Fibroblast of skin of right quadriceps (primary cell): ENCODE measurements at places on chromosomes 2 and 18.

- DNase-seq: no peak
Measured at GRCh38 chr2:20757405-20758090, 65.4 kb downstream of the LDAH start.

DNA sequence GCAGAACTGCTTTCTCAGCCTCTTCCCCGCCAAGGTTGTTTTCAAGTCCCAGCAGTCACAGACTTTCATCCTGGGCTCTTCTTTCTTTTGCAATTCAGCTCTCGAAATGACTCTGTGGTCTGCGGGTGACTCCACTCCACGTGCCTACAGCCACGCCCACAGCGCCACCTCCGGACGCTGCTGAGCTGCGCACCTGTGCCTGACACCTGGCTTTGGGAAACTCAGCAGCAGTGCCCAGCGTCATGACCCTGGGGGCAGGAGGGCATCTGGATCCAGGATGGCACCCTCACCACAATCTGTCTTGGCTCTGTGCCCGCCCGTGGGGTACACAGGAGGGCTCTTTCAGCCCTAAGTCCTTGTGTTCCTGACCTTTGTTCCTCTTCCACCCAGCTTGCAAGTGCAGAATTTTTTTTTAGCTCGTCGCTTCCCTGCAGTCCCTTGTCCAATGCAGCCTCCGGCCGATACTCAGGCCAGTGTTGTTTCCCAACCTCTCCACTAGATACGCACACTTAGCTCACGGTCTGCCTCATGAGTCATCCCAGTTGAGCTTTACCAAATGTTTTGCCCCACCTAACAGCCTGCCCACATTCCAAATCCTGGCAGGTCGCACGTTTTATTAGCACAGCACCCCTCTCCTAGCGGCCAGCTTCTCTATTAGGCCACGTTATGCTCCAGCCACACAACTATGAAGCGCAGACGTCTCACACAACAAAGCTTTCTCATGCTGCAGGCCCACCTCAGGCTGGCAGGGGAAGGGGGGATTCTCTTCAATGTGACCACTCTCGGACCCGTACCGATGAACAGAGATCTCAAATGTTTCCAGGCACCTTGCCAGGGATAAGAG, 6.5 kb upstream of the CAPN10 start:
- peak; percentile 32 for DNase-seq

- no peak for DNase-seq
Measured at GRCh38 chr2:126786765-126787164, 111.9 kb upstream of the TEX51 start.

DNA sequence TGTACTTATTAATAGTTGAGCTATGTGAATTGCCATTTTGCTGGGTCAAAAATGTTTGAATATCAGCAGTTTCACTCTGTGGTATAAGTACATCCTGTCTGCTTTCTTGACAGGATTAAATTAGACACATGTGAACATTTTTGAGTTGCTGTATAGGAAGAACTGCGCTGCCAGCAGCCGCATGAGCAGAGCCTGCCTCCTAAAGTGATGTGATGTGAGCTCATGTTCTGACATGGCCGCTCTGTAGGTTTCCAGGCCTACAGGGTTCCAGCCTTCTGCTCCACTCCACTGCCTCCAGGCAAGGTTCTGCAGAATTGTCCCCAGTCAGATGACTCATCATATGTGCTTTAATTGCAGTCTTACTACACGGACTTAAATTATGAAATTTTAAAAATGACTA, 119.7 kb upstream of the NFATC1 start:
- DNase-seq: peak; percentile 11

GRCh38 chr18:50775207-50775606, 44.6 kb downstream of the MRO start:
- DNase-seq: no peak

DNA sequence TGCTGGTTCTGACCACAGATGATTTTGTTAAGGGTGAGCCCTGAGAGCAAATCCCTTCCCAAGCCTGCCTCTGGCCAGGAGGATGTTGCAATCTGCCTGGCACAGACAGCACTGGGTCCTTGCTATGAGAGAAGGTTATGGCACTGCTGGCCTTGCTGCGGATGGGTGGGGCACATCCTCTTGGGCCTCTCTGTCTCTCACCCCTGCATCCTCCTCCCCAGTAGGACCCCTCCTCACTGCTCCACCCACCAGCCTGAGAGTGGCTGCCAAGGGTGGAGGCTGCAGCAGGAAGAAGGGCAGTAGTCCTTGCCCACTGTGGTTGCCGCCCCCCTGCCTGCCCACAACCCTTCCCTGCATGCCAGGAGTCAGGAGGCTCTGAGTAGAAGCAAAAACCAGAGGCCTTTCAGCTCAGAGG, 180.9 kb downstream of the ZBTB7C start:
- no peak for DNase-seq

DNA sequence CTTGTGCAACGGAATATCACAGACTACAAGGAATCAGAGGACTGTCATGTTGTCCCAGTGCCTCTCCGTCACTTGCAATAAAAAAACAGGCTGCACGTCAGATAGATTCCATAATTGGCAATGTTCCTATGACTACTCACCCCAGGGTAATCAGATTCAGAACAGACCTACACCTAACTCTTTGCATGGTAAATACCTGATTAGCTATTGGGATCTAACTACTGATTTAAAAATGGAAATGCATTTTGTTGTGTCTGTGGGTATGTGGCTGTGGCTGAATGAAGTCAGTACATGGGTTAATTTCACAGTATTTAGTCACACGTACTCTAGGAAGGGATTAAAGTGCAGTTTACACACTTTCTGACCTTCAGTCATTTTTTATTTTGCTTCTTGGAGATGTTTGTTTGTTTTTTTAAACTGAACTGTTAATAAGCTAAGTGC, 91.7 kb downstream of the SCN3A start:
- DNase-seq: no peak

DNA sequence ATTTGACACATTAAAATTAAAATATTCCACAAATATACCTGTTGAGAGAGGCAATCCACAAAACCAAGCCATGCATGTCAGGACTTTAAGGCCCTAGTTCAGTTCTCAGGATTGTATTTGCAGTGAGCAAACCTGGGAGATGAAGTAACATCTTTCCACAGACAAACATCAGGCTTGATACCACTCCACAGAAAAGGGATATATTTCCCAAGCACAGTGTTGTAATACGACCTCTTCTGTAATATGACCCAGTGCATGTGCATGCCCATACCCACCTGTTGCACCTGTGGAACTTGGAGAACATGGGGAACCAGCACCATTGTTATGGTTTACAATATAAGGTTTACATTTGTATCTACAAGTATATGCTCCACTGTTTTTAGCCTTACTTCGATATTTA, 184.0 kb downstream of the PDE11A start:
- DNase-seq: no peak

- DNase-seq: peak; percentile 25
Measured at GRCh38 chr2:173574324-173575112, 219.8 kb downstream of the CDCA7 start.

- DNase-seq: peak; percentile 93
Measured at GRCh38 chr2:233486778-233487552, 79.6 kb downstream of the USP40 start.

DNA sequence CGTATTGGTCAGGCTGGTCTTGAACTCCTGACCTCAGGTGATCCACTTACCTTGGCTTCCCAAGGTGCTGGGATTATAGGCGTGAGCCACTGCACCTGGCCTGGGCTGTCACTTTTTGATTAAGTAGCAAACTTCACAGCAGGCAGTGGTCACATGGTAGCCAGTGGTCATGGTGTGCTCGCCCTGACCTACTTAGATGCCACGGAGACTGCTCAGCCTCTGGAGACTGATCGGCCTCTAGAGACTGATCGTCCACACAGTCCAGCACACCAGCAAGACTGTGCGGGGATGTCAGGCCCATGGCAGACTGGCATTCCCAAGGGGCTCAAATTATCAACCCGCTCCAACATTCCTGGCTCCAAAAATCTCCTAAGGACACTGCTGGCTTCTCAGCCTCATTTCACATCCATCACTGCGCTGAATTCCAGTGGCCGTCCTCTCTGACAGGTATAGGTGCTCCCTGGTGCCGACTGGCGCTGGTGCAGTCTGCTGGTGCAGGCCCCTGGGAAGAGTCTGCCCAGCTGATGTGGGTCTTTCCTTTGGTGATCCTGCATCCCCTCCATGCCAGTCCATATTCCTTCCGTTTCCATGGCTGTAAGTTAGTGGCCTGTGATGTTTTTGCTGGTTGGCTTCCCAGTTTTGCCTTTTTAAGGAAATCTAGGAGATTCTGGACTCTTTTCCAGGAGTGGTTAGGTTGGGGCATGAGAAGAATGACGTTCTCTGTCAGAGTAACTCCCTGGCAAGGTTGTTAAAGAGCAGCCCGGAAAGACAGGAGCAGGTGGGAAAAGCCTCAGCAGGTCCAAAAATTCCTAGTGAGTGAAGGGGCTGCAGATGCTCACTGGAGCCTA, 374.5 kb upstream of the HS6ST1 start:
- no peak for DNase-seq
